HCEC 1CT (cell line): ENCODE measurements at places on chromosomes 12 and 14.

- DNase-seq: no peak
These were observed 137.0 kb upstream of the HIF1A start for GRCh38 chr14:61558271-61558670.

GRCh38 chr12:88420457-88420856, 159.8 kb downstream of the KITLG start:
- DNase-seq: peak; percentile 96

- DNase-seq: no peak
These were observed 452.6 kb downstream of the PCNX1 start for GRCh38 chr14:71359823-71360222.

DNA sequence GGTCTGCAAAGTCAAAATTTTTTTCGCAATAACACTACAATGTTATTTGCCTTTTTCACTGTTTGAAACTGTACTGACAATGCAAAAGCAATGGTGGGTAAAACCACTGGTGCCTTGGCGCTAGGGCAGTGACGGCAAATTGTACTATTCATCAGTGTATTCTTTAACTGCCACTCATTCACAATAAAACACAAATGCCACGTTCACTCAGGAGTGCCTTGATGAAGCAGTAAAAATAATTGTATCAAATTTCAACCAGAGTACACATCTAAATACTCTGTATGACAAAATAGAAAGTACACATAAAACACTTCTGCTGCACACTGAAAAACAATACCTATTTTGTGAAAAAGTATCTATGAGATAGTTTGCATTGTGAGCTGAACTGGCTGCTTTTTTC, 17.8 kb downstream of the DCAF5 start:
- DNase-seq: no peak

DNA sequence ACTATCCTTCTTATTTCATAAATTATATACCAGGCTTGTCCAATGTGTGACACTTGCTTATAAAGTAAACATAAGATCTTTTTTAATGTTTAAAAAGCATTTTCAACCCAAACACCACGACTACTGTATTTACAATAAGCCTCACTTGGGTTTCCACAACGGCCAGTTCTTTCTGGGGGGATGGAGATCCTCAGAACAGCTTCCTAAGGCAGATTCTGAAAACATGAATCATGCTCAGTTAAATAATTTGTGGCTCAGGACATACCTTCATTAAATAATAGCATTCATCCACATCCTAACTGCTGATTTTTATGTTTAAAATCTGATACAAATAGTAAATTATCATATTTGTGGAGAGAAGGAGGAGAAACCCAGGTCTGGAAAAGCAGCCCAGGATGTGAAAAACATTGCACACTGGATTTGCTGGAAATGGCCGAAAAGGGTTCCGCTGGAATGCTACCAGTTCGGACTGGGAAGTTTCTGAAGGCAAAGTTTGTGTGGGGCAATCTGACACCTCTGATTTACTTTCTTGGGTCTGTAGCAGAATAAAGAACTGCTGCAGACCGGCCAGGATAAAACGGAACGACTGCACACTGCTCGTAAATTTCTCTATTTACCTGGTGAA, 597 bp downstream of the GLT8D2 start:
- DNase-seq: peak; percentile 40

DNA sequence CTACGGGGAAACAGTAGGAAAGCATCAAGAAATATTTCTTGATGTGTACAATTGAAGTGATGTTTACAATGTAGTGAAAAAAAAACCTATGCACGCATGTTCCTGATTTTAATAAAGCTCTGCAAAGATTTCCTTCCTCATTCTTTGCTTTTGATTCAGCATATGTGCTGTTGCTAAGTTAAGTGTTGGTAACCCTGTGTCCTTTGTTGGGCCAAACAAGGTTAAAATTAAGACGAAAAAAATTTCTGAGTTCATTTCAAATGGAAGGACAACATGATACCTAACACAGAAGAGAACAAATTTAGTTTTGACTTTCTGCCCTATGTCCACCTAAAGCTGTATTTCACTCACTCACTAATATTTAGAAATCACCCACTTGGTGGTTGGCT, 62.8 kb downstream of the PPP2R5C start:
- peak; percentile 25 for DNase-seq

- DNase-seq: no peak
These were observed 5.5 kb downstream of the ADCY6 start for GRCh38 chr12:48783432-48783831.

DNA sequence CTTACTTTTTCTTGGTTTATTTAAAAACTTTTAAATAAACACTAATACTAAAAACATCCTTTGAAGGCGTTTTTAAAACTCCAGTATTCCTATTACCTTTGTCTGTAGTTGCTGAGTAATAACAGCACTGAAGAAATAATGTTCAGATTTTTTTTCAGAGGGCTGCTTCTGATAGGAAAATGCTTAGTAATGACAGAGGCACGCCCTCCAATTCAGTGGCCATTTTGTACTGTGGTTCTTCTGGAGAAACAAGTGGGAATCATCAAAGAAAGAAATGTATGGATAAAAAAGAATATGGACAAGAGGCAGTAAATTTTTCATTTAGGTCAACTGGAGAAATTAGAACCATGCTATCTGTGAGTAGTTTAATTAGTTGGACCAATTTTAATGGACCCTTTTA, 13.6 kb downstream of the VEZT start:
- no peak for DNase-seq

DNA sequence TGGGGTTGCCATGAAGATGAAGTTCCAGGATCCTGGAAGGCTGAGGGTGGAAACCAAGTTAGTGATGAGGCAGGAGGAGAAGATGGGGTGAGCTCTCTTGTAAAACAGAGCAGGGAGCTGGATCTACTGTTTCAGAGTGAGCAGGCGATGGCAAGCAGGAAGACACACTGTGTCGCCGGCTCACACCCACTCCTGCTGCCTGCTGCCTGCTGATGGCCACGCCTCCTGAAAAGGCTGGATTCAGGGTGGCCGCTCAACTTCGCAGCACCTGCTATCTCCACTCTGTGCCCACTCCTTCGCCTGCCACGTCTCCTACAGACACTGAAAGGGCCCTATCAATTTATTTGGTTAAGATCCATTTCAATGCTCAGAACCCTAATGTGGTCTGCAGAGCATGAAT, 96.1 kb downstream of the RBM19 start:
- DNase-seq: no peak

GRCh38 chr14:78605897-78606500, 435.8 kb downstream of the NRXN3 start:
- peak; percentile 98 for DNase-seq

DNA sequence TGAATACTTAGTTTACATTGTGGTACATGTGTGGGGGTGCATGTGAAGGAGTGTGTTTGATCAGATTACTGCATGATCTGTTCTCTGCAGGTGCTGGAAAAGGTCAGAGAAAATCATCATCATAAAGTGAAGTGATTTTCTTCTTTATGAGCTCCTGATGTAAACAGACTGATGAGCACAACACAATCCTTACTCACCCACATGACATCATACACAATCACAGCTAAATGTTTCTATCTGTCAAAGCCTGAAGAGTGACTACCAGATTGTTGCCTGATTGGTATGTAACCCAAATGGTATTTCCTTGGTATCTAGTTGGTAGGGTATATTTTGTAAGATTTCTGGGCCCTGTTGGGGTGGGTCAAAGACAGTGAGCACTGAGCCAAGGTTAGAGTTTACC, 270.8 kb downstream of the FOXG1 start:
- peak; percentile 85 for DNase-seq

- no peak for DNase-seq
These were observed 717.8 kb upstream of the TBX3 start for GRCh38 chr12:115401761-115402160.
